Activated gamma-delta T cell (primary cell): ENCODE measurements at places on chromosomes 11 and 22.

DNA sequence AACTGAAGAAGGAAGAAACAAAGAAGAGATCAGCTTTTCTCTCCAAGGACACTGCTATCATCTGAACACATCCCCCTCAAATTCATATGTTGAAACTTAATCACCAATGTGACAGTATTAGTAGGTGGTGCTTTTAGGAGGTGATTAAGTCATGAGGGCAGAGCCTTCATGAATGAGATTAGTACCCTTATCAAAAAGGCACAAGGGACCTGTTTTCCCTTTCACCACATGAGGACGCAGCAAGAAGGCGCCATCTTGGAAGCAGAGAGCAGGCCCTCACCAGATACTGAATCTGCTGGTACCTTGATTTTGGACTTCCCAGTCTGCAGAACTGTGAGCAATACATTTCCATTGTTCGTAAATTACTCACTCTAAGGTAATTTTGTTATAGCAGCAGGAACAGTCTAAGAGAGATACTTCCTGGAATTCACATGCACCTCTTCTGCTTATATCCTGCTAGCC lies 20.9 kb upstream of the CREB3L1 start:
- DNase-seq: no peak

DNA sequence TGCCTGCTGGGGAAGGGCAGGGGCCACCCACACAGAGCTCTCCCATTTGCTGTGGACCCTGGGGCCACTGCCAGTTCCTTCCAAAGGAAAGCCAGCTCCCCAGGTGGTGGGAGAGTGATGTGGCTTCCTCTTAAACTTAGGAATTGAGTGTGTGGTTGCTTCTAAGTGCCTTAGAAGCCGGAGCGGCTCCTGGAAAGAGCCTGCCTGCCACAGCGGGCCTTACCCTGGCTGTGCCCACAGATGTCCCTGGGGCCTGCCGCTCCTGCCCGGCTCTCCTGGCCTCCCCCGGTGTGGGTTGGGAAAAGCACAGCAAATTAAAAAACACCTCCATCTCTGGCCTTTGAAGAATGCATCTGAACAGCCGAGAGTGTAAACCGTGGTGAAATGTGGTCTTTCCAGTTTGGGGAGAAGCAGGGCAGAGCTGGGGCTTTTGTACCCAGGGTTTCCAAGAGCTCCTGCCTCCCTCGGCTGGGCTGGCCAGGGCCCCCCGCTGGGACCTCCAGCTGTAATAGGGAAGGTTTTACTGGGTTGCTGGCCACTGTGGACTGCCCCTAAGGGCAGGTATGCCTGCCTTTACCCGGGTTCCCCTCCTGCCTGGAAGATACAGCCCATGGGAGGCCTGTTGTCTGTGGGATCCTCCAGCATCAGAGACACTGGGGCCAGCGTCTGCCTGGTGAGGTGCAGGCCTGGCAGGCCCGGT lies 30.2 kb downstream of the LRP5 start:
- no peak for DNase-seq

DNA sequence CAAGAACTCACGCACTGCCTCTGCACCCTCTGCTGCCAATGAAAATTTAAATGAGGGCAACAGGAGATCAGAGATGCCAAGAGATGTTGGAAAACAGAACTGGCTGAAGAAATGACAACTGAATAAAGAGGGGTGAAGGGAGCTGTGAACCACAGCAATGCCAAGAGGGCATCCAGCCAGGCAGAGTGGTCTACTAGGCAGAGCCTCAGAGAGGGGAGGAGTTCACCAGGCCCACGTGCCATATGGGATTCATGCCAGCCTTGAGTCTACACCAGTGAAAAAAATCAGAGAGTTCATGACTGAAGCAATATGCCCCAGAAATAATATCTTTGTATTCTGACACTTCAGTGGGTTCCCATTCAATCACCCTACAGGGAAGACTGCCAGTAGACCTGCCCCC lies 4.4 kb downstream of the APOL2 start:
- DNase-seq: no peak

DNA sequence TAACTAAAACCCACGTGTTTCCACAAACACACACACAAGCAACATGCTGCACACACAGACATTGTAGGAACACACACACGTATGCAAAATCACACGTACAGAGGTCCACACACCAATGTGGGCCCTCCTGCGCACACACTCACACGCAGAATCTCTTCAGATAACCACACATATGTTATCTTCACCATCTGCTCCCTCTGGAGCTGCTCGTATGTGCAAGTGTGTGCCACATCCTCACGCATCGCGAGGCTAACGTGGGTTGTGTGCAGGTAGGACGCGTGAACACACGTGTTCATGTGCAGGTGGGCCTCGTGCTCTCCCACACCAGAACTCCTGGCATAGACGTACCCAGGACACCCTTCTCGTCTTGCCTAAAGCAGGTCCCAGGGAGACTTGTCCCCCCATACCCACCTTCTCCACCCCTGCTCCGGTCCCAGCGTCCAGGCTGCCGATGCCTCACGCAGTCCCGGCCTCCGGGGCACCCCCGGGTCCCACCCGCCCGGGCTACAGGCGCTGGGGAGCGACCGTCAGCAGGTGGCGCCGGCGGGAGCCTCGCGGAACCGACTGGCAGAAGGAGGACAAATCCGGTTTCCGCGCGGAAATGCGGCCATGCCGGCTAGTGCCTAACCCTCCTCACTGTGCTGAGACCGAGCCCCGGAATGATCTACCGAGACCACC lies 10.3 kb upstream of the IGSF9B start:
- DNase-seq: peak; percentile 22

DNA sequence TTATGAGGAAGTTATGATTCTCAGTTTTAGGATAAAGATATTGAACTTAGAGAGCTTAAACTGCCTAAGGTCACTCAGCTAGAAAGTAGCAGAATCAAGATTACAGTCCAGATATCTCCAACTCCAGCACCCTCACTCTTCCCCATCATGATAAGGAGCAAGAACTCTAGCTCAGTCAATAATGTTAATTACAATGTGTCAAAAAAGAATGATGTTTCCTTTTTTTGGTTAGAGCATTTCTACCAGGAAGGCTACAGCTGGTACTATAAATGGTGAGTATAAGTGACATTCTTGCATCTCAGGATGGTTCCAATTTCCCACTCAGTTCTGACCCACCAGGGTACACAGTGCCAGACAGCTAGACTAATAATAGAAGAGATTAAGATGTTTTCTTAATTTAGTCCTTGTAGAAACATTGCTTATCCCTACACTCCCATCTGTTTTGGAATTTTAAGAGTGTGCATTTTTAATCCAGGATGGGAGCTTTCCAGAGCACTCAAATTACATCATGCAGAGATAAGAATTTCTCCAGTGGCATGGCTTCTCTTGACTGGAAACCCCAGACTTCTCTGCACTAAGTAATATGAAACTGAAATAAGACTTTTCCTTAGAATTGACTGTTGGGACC lies 21.6 kb upstream of the BBOX1 start:
- no peak for DNase-seq

DNA sequence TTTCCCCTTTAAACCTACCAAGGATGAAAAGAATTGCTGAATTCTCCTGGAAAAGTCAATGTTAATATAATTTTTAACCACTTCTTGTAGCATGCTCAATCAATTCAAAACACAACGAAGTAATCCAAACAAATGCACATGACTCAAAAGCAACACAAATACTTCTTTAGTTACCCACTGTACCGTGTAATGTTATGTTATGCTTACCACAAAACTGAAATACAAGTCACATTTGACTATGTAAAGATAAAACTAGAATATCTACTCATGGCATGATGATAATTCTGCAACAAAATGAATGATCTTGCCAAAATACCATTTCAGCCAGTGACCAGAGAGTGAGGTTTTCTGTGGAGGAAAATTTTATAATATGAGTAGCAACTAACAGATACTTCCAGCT lies 587.0 kb downstream of the DLG2 start:
- DNase-seq: no peak

- DNase-seq: no peak
Observed at GRCh38 chr22:44454113-44454769, 43.8 kb downstream of the RTL6 start.

DNA sequence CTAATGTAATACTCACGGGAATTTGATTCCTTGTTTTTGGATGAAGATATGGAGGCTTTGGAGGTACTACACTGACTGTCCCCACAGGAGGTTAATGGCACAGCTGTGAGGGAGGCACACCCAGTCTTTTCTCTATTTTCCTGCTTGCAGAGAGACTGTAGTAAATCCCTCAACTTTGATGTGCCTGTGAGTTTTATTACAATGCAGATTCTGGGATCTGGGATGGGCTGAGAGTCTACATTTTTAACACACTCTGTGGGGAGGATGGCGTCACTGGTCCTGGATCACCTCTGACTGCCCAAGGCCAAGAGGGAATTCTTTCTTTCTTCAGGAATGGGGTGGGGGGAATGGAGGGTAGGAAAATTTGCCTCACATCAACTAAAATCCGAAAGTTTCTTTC lies 80.2 kb upstream of the NTM start:
- DNase-seq: no peak

- DNase-seq: no peak
Observed at GRCh38 chr11:116232364-116232828, 540.4 kb downstream of the BUD13 start.

GRCh38 chr11:92843455-92843854 lies 126.0 kb upstream of the MTNR1B start:
- DNase-seq: no peak
